ENCODE measurements at places on chromosomes 16 and 17.

DNA sequence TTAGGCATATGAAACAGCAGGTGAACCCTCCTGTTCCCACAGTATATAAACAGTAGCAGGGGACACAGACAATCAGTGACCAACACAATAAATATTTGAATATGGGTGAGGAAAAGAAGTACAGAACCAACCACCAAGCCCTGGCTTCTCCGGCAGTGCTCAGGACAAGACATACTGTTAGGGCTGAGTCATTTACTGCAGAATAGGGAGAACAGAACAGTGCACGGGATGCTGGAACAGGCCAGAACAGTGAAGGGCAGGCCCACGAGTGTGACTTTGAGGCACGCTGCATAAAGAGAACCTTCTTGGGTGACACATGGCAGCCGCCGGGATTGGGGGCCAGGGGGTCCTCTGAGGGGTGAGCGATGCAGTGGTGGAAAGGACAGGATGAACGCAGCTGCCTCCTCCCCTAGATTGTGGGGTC, 160.4 kb downstream of the CMIP start:
- no peak for DNase-seq

DNA sequence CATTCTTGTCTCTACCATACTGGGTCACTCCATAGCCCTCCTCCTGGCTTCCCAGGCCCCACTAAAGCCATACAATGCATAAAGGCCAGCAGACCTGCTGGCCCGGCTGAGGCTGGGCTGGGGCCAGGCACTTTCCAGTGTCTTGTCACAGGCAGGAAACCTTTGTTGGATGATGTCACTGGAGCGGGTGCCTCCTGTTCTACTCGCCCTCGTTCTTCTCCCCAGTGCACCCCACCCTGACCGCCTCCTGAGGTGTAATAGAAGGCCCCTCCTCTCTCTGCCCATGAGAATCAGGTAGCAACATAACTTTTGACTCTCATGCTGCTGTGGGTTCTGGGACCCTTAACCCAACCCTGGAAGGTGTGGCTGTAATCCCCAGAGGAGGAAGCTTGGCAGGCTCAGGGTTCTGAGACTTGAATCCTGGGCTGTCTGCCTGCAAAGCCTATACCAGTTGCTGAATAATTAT, 54.2 kb upstream of the IL34 start:
- no peak for DNase-seq

DNA sequence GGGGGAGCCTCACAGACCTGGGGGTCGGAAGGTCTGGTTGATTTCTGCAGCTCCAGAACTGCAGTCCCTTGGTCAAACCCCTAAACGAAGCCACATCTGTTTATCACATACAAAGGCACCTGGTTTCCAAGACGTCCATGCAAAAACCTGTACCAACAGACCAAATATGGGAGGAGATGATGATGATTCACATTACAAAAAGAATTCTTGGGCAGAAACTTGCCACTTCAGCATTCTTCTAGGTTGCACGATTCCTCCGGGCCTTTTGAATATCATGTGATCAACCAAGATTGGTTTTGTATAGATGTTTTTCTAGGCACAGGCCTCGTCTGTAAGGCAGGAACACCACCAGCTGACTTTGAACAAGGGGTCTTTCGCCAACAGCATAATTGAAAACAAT, 466.3 kb downstream of the SOX9 start:
- no peak for DNase-seq

DNA sequence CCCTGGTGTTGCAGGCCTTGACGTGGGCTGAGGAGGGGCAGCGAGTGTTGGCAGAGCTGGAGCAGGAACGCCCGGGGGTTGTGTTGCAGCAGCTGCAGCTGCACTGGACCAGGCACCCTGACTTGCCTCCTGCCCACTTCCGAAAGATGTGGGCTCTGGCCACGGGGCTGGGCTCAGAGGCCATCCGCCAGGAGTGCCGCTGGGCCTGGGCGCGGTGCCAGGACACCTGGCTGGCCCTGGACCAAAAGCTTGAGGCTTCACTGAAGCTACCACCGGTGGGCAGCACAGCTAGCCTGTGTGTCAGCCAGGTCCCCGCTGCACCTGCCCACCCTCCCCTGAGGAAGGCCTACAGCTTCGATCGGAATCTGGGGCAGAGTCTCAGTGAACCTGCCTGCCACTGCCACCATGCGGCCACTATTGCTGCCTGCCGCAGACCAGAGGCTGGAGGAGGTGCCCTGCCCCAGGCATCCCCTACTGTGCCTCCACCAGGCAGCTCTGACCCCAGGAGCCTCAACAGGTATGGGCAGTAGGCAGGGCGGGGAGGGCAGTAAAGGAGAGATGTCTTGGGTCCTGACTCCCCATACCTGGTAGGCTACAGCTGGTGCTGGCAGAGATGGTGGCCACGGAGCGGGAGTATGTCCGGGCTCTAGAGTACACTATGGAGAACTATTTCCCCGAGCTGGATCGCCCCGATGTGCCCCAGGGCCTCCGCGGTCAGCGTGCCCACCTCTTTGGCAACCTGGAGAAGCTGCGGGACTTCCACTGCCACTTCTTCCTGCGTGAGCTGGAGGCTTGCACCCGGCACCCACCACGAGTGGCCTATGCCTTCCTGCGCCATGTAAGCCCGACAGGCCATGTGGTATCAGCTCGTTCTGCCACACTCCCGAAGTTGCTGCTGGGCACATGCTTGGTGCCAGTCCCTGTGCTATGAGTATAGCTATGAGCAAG, 5.6 kb downstream of the PLEKHG4 start:
- no peak for DNase-seq

- DNase-seq = no peak
Measured at GRCh38 chr17:63173903-63174302, 207.9 kb downstream of the TANC2 start.

- peak; percentile 69 for DNase-seq
Measured at GRCh38 chr16:30615358-30616091, 5.3 kb upstream of the ZNF689 start.

GRCh38 chr17:46943501-46944393, 20.8 kb downstream of the GOSR2 start:
- no peak for DNase-seq

GRCh38 chr16:5865236-5865635, 767.6 kb upstream of the EEF2KMT start:
- no peak for DNase-seq

- no peak for DNase-seq
Measured at GRCh38 chr16:68749432-68749831, 12.3 kb downstream of the CDH1 start.

DNA sequence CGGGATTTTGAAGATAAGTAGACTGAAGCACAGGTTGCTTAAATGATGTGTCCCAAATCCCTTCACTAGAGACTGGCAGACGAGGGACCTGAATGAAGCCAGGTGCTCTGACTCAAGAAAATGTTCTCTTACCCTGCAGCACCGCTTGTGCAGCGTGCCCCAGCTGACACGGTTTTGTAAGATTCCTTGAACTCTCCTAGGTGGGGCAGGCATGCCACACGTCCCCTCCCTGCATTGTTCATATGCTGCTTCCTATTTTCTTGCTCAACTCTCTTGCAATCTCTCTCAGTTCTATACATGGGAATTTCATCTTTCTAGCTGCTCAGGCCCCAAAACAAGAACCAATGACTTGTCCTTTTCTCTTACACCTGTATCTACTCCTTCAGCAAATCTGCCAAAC, 22.1 kb upstream of the HNF1B start:
- DNase-seq = no peak

GRCh38 chr16:2773188-2773968, 3.7 kb downstream of the ELOB start:
- DNase-seq = no peak

DNA sequence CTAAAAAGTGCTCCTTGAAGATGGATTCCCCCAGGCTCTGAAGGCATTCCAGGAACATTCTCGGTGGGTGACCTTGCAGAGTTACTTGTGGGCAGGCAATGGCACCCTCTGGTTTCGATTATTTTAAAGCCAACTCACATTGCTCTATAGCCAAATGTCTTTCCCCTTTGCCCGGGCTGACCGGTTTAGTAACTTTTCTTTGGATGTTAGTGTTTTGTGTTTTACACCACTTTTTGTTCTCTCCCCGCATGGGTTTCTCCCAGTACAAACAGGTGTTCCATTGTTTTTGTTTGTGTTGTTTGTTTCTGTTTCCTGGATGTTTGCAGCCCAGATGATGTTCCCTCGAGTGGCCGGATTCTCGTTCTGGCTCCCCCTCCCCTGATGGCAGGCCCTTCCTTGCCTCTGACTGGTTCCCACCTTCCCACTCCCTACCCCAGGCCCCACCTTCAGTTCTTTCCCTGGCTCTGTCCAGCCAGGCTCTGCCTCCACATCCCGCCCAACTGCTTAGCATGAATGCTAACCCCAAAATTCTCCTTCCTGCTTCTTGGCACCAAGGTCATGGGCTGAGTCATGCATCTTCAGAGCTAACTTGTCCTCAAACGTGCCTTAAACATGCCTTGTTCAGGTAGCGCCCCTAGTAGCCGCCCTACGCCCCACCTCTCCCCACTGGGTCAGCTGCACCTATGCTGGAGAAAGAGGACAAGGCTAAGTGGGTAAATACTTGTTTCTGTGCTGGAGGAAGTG, 40.6 kb downstream of the ELAC2 start:
- no peak for DNase-seq

GRCh38 chr16:74713325-74713724, 12.7 kb upstream of the MLKL start:
- no peak for DNase-seq

DNA sequence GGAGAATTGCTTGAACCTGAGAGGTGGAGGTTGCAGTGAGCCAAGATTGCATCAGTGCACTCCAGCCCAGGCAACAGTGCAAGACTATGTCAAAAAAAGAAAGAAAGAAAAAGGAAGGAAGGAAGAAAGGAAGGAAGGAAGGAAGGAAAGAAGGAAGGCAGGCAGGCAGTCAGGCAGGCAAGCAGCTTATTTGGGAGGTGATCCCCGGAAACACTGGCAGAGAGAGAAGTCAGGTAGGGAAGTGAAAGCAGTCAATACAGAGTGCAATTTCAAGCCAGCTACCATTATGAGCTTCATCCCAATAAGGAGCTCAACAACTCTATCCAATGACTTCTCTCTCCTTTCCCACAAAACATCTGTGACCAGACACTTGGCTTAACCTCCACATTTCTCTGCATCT, 83.0 kb upstream of the TBC1D3K start:
- DNase-seq = no peak

DNA sequence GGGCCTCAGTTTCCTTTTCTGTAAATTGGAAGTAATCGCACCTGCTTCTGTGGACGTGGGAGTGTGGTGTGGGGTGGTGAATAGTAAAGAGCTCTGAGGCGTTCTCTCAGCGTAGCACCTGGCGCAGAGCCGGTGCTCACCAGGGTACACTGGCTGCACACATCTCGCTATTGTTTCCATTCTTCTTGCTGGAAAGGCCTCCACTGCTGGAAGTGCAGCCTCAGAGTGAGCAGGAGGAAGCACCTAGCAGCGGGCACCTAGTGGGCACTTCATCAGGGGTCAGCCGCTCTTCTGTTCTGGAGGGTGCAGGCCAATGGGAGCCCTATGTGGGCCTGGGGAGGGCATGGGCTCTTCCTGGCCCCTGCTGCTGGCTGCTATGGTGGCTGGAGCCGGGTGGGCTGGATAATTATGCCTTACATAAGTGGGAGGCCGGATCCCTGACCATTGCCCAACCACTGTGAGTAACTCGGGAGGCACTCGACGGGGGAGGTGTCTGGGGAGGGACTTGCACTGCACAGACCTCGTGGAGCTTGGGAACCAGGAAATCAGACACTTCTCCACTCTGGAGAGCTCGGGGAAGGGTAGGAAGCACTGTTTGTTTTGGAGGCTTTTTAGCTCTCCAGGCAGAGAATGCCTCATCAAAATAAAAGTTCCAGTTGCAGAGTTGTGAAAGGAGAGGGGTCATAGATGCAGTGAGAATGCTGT, 1.7 kb downstream of the MAP2K3 start:
- DNase-seq = peak; percentile 43

DNA sequence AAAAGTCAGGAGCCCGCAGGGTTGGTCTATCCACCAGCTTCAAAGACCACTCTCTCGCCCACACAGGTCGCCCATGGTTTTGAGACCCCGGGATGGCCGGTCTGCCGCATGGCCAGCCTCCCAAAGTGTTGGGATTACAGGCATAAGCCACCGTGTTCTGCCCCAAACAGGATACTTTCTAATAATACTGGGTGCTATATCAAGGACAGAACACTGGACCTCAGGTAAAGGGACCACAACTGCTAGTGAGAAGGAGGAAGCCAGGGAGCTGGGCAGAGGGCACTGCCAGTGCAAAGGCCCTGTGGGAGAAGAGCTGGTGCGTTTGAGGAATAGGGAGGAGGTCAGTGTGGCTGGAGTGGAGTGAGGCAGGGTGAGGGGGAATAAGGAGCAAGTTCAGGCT, 34.1 kb downstream of the IL21R start:
- no peak for DNase-seq

DNA sequence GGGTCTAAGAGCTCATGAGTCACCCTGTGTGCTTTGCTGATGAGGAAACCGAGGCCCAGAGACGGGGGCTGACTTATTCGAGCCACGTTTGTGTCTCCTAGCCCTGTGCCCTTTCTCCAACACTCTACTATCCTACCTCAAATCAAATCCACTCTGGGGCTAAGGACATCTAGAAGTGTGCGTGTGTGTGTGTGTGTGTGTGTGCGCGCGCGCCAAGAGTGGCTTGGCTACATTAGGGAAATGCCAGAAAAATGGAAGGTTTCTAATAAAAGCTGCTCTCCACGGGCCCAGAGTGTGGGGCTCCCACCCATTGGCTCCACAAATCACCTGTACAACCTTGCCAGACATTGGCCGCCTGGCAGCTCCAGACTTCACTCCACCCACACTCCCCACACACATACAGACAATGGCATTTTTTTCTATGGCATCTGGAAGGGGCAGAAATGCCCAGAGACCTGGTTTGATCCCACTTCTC, 30.3 kb upstream of the PHOSPHO1 start:
- no peak for DNase-seq

DNA sequence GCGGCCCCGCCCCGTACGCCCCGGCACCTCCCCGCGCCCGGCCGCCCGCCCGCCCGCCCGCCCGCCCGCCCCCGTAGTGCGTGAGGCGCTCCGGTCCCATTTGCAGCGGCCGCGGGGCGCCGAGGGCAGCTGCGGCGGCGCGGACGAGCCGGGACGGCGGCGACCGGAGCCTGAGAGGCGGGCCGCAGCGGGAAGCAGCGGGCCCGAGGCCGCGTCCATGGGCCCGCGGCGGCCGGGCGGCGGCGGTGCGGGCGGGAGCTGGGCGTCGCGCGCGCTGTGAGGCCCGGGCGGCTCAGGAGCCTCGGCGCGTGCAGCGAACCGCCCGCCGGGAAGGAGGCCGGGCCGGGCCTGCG, at the start of gene MPRIP:
Gene MPRIP (plus strand): TSS at position 74 of the 353 bp plus-strand sequence. CDS start 392 bp downstream, outside the sequence.
- no peak for DNase-seq
